Activated CD4-positive, alpha-beta T cell treated with anti-CD3 and anti-CD28 coated beads for 1 hour (primary cell): ENCODE measurements at places on chromosomes 4 and X.

GRCh38 chr4:2714061-2714770 is 41.9 kb downstream of the TNIP2 start:
- no peak for DNase-seq

- DNase-seq, result no peak
These were observed 14.9 kb upstream of the GLUD2 start for GRCh38 chrX:121032531-121032930.

DNA sequence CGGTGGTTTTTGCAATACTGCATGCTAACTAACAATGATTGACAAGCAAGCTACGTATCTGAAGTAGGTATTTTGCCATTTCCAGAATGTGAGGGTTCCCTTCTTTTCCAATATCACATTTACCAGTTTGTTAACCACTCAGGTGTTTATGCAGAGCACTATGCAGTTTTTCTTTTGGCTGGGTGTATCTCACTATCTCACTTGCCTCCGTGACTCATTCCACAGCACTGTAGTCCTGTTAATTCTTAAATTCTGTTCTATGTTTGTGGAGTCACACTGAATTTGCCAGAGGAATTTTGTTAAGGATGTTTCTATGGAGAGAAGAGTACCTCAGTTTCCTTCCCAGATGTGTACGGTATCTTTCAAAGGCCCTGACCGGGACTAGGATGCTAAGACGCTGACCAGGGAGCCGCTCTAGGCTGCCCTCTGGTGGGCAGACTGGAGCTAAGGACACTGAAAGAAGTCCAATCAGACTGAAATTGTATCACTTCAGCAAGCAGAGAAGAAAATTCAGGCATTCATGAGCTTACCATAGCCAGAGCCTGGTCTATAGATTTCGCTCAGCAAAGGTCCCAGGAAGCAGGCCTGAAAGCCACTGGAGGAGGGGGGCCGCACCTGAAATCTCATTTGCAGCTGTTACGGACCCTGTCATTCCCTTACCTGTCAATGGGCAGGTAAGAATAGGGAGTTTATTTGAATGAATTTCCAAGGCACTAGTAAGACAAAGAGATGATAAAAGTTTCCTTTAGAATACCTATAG is 388.4 kb upstream of the SPOCK3 start:
- DNase-seq, result no peak

DNA sequence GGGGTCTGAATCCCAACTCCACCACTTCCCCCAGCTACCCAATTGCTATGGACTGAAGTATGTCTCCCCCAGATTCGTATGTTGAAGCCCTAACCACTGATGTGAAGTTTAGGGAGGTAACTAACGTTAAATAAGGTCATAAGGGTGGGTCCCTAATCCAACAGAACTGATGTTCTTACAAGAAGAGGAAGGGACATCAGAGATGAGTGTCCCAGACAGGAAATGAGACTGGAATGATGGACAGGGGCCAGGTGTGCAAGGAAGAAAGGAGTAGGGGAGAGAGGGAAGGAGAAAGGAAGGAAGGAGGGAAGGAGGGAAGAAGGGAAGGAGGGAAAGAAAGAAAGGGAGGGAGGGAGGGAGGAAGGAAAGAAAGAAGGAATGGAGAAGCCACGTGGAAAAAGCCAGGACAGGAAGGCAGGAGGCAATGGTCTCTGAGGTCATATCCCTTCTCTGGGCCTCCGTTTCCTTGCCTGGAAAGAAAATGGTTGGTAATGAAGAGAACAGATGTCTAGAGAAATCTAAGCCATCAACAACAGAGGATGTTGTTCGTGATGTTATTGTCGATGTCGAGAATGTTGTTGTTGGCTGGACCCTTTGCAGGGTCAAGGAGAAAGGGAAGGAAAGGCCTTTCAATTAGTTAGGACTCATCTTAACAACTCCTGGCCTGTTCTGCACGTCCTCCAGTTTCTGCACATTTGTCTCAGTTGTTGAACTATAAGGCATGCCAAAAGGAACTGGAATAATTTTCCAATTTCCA is 59.0 kb upstream of the FGFBP2 start:
- DNase-seq, result no peak

GRCh38 chrX:135275973-135276372 is 24.1 kb downstream of the ETDA start:
- no peak for DNase-seq

GRCh38 chr4:19329631-19330030 is 922.1 kb upstream of the SLIT2 start:
- no peak for DNase-seq

- DNase-seq, result no peak
These were observed 1028.1 kb downstream of the C4orf33 start for GRCh38 chr4:130124066-130124465.

- no peak for DNase-seq
These were observed 218.1 kb downstream of the ANTXR2 start for GRCh38 chr4:79854856-79855502.

- no peak for DNase-seq
These were observed 133.6 kb downstream of the CBLL2 start for GRCh38 chrX:22406201-22406737.

DNA sequence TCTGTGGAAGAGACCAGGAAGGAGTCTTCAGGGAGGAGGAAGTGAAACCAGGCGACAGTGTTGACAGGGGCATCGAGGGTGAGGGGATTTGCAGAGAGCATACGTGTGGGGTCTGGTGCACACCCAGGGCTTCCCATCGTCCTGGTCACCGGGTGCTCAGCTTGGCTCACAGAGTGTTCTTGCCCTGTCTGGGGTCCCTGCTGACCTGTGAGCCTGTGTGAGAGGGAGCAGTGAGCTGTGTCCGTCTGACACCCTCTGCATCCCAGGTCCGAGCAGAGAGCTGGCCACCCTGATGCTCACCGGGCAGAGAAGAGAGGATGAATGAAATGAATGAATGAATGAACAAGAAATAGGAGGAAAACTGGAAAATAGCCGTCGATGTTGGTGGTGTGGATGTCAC is 46.5 kb downstream of the CPZ start:
- DNase-seq, result no peak

- DNase-seq, result peak; percentile 67
These were observed at the start of gene HUWE1 for GRCh38 chrX:53686151-53686885. Gene HUWE1, minus strand, starts transcription at chrX:53686719. Its CDS starts 32,612 bp downstream, at chrX:53654107.

- DNase-seq, result no peak
These were observed 4.2 kb upstream of the NDST4 start for GRCh38 chr4:115117651-115118050.

DNA sequence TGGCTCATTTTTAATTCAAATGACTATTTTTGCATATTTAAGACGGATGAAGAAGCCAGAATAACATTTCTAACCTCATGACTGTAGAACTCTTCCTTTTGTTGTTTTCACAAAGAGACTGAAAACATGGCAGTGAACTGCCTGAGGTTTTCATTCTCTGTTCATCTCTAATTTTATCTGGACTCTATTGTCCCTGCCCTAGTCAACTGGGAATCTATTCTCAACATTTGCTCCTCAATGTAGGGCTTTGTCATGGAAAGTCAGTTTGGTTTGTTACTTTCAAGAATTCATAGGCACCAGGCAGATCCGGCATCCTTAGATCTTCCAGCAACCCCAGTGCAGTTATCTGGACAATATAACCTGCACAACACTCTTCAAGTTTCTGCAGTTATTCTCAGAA is 277.0 kb downstream of the RAPGEF2 start:
- DNase-seq, result no peak

DNA sequence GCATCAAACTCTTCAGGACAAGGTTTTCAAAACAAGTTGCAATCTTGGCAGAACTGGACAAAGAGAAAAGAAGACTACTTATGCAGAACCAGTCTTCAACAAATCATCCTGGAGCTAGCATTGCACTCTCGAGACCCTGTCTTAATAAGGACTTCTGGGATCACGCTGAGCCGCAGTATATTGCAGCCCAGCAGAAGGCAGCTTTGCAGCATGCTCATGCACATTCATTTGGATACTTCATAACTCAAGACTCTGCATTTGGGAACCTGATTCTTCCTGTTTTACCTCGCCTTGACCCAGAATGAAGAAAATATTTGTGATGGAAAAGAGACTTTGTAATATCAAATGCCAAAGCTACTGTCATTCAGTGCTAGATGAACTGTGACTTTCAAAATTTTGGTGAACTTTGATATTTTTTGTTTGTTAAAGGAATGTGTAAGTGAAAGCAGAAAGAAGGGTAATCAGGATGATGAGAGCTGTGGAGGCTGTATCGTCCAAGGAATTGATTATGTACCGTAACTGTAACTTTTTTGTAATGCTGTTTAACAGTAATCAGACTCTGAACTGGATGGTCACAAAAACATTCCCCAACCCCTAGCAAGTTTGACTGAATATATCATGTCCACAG is 27.2 kb downstream of the HSPA4L start:
- DNase-seq, result no peak

DNA sequence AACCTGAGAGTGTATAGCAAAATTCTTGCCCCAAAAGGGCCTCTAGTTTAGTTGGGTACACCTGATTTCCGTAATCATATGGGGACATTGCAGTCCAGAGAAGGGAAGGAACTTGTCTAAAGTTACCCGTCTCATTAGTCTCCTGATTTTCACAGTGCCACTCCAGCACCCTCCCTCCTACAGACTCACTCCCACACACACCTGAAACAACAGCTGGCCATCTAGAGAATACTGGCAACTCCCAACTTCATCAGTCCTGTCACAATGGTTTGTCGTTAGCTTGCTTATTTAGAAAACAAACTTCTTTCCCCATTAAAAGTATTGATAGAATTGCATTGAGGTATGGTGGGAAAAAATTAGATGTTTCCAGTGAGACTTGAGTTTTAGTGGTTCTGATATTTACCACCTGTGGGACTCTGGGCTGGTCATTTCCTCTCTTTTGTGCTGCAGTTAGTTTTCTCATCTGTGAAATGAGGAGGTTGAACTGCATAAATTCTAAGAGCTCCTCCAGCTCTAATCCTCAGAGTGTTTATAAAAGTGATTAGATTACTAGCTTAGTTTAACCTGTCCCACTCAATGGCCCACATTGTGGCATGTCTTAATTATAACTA is 1.7 kb downstream of the IL13RA1 start:
- no peak for DNase-seq

- DNase-seq, result no peak
These were observed 2.6 kb upstream of the GIMD1 start for GRCh38 chr4:106371161-106371560.

GRCh38 chr4:38794051-38794450 is 10.5 kb downstream of the TLR1 start:
- no peak for DNase-seq

DNA sequence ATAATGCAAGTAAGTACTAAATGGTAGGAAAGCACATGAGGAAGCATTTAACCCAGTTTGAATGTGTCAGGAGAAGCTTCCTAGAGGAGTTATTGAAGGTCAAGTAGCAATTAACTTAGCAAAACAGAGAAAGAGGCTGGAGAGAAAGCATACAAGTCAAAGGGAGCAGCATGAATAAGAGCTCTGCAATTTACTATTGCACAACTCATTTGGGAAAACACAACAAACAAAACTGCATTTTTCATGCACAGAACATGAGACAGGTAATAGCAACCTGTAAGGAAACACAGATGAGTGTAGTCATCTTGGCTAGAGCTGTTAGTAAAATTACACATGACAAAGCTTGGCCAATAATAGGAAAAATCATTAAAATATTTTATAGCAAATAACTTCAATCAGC is 538.1 kb downstream of the PPP4R3C start:
- DNase-seq, result no peak

GRCh38 chr4:116223040-116223732 is 862.2 kb downstream of the TRAM1L1 start:
- DNase-seq, result no peak

DNA sequence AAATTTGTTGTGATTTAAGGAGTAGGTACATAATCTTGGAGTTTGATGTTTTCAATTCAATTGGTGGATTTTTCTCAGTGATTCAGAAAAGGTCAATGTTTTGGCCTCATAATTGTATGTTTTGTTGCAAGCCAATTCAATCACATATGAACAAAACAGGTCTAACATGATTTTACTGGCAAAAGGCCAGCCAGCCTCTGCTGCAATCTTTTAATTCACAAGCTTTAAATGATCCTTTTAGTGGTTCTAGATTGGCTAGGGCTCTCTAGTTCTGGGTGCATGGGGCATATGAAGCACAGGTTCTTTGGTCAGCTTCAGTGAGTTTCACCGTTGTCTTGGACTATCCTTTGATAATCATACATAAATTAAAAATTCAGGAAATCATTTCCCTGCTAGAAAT is 19.2 kb upstream of the SLC6A14 start:
- no peak for DNase-seq

- no peak for DNase-seq
These were observed 6.6 kb upstream of the CLDN24 start for GRCh38 chr4:183328832-183329231.

DNA sequence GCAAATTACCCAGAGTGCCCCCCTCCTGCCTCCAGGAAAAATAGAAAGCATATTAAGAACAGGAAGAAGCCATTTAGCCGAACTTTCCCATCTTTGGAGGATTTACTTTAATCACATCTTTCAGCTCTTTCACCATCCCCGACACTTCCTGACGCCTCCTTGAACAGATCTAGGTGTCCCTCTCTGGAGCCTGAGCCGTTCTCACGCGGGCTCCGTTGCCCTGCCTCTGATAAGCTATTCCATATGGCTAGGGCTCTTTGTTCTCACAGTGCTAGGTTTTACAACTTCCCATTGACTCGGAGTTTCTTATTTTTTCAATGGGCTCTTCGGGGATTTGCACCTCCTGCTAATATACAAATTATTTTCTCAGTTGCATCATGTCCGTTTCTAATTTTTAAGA is 82.1 kb upstream of the GPC4 start:
- no peak for DNase-seq
